Stimulated activated CD8-positive, alpha-beta memory T cell treated with anti-CD3 and anti-CD28 coated beads, Interleukin-15, amount 100 ng/mL, for 1 hour (primary cell): ENCODE measurements at places on chromosomes 6 and 20.

DNA sequence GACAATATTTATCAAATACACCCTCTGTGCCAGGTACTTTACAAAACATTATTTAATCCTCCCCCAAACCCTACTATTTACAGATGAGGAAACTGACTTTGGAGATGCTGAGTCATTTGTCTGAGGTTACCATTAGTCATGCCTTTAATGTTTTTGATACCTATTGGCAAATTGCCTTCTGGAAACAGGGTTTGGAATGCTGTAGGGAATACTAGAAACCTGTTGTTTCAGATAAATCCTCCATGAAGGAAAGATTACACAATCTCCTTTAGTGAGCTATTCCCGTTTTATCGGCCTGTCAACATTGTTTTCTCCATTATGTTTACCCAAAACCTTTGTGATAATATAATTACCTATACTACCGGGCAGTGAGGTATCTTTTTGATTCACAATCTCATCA, 93.6 kb upstream of the ADGRF1 start:
- no peak for DNase-seq

DNA sequence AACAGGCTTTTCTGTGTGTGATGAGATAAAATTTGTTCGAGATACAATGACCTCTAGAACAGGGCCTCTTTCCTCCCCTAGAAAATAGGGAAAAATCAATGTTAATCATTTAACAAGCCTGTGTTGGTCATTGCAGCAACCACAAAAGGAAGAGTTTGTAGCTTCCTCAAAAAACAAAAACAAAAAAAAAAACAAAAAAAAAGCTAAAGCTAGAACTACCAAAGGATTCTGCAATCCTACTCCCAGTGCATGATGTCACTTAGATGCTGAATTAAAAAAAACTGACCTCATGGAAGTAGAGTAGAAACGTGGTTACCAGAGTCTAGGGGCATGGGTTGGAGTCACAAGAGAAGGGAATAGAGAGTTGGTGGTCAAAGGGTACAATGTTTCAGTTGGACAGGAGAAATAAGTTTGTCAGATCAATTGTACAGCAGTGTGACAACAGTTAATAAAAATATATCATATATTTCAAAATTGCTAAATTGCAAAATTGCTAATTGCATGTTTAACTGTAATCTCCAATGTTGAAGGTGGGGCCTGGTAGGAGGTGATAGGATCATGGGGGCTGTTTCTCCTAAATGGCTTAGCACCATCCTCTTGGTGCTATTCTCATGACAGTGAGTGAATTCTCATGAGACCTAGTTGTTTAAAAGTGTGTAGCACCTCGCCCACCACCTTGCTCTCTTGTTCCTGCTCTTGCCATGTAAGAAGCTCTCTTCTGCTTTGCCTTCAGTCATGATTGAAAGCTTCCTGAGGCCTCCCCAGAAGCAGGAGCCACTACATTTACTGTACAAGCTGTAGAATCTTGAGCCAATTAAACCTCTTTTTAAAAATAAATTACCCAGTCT, 163.4 kb upstream of the SIM1 start:
- no peak for DNase-seq

DNA sequence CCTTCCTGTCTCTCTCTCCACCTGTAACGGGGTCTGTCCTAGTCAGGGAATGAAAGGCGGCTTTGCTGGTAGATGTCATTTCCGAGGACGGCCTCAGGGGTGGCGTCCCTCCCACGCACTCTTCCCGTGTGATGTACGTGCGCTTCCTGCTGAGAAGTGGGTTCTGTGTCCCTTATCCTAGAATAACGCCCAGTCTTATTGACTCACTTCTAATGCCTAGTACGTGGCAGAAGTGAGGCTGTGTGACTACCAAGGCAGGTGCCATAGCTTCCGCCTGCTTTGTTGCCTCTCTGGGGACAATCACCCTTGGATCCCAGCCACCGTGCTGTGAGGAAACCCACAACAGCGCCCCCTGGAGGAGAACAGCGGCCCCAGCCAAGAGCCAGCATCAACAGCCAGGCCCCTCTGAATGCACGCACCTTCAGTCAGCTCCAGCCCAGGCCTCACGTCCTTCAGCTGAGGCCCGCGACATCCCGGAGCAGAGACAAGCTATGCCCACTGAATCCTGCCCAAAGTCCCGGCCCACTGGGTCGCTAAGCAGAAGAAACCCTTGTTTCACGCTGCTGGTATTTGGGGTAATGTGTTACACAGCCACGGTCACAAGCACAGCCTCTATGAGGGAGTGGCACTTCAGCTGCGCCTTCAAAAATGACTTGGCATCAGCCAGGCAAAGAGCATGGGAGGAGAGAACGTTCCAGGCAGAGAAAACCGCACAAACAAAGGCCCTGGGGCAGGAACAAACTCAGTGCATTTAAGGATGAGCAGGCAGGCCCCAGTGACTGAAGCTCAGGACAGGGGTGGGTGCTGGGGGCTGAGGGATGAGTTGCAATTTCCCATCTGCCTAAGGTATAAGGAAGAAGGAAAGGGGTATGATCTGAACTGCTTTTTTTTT, 224.2 kb downstream of the NFATC2 start:
- peak; percentile 13 for DNase-seq

DNA sequence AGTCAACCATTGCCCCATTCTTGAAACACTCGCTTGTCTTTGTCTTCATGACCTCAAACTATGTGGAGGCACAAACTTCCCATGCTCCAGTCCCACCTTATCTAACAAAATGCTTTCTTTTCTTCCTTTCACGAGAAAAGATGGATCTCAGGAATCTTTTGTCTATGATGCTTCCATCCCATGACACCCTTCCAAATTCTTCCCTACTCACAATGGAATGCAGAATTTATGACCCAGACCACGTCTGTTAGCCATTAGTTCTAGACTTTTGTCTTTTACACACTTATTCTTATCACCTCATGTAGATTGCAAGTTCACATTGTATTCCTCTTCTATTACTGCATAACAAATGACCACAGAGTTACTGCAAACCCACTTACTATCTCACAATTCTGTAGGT, 24.2 kb upstream of the LAMP5 start:
- DNase-seq = no peak

DNA sequence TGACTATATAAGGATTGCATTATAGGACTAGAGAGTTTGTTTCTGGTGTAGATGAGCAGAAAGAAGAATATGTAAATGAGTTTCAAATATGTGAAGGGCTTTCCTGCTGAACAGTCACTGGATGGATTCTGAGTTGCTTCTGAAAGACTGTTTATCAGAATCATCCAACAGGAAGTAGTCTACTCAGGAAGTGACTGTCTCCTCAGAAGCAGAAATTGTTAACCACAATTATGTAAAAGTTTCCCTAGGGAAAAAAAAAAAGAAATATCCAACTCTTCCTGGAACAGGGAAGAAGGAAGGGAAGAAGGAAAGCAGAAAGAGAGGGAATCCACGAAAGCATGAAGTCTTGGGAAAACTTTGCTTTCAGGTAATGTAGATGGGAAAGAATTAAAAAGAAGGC, 138.9 kb downstream of the TENT5A start:
- DNase-seq = no peak

- no peak for DNase-seq
These were observed 40.6 kb downstream of the SH3BGRL2 start for GRCh38 chr6:79671600-79672266.

- peak; percentile 84 for DNase-seq
These were observed at the start of gene ATAT1 for GRCh38 chr6:30626484-30627366. TSS of gene ATAT1 (plus strand) at chr6:30626874.

DNA sequence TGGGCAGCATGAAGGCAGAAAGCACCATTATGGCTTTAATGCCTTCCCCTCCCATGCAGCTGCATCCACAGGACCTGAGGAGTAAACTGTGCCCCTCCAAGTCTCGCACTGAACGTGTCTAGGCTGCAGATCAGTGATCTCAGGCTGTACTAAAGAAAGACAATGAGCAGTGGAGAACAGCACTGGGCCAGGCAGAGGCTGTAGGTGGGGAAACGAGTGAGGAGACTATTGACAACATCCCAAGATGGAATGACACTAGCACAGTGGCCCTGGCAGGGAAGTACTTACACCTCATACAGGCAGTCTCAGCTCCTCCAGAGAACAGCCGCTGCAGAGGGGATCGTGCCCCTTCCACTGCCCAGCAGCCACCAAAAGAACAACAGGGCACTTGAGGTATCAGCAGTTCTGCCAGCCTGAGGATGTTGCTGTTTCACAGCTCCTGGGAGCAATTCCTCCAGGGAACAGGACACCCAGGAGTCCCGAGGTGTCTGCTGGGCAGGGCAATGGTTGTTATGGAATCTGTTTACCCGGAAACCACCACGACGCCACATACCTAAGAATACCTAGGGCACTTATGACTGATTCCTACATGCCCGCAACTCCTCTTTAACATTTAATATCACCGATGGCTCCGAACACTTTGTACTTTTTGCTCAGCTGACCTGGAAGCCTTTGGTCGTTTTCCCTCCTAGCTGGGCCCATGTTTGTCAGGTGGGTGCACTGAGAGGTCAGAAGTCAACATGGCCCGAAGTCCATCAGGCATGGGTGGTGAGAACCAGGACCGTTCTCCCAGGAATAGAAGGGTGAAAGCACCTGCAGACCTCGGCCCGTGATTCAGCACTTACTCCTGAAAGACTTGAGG, 79.1 kb downstream of the SLC22A23 start:
- no peak for DNase-seq

- peak; percentile 22 for DNase-seq
These were observed 28.9 kb downstream of the STX7 start for GRCh38 chr6:132483779-132484679.

DNA sequence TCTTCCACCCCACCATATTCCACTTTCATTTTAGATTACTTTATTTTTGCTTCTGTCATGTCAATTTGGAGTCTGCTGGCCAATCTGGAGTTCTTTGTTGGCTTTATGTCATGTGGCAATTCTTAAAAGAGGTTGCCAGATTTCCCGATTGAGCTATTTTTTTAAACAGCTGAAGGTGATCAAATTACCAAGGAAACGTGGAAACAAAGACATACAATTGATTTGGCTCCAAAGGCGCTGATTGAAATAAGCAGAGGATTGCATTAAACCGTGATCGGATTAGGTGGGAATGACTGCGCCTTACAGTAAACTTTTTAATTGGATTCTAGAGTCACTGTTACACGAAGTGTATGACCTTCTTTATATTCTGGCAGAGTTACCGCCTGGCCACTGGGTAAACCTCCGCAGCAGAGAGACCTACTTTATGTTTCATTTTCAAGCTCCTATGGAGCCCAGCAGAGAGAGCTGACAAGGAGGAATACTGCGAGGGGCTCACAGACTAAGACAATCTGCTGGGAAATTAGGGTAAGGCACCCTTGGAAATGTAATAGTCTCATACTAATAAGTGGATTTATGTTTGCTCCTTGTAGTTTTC, 37.9 kb downstream of the SIM1 start:
- DNase-seq = no peak

DNA sequence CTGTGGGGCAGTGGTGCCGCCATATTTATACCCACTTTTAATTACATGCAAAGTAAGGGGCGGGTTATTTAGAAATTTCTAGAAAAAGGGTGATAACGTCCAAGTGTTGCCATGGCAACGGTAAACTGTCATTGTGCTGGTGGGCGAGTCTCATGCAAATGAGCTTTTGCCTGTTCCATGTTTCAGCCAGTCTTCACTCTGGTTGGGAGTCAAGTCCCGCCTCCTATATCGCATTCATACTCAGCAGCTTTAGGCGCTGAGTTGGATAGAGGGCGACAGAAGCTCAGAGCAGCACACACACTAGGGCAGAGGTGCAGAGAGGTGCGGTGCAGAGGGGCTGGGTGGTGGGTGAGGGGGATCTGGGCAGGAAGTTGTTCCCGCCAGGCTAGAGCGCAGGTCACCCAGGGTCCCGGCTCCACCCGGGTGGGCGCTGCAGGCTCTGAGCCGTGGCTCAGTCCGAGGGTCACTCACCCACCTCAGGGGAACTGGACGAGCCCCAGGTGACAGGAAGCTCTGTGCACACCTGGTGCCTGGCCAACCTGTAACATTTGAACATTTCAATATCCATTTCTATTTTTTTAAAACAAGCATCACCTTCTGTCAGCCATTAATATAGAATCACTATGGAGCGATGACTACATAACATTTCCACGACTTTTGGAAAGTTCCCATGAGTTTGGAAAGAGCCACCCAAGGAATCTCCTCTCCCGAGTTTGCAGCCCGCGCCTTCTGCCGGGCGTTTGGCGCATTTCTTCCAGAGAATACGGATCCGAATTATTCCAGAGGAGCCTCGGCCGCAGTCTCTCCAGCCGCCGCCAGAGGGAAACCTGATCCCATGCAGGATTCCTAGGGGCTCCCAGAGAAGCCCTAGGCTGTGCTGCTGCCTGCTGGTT, 89.1 kb upstream of the PHACTR3 start:
- no peak for DNase-seq

GRCh38 chr6:106159531-106159940, 73.4 kb downstream of the PRDM1 start:
- no peak for DNase-seq

DNA sequence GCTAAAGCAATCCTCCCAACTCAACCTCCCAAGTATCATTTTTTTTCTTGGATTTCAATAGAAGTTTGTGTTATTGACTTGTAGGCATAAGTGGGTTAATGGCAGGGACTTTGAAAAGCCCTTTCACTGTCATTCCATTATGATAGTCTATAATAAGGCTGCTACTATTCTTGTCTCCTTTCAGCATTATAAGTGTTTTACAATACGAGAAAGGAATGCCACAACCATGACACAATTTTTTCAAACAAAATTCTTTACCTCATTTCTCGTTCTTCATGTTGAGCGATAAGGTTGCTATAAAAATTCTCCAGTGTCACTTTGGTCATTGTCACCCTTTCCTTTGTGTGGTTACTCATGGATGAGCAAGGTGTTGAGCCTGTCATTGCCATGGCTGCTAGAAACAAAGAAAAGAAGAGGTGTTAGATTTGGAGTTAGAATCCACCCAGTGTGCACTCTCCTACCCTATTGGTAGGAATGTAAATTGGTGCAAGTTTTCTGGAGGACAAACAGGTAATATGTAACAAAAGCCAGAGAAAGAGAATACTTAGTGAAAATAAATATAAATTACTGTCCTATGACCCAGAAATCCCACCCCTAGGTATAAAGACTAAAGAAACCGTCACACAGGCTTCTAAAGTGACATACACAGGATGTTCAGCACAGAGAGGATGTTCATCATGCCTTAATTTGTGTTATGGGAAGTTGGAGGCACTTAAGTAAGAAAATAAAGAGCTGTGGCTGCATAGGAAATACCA, 7.3 kb downstream of the STK38 start:
- DNase-seq = no peak

- no peak for DNase-seq
These were observed 124.2 kb downstream of the LRRC1 start for GRCh38 chr6:53918854-53919510.

GRCh38 chr20:2840967-2841531, 504 bp downstream of the VPS16 start:
- DNase-seq = no peak

- DNase-seq = no peak
These were observed 569.8 kb downstream of the QKI start for GRCh38 chr6:163984124-163984936.

DNA sequence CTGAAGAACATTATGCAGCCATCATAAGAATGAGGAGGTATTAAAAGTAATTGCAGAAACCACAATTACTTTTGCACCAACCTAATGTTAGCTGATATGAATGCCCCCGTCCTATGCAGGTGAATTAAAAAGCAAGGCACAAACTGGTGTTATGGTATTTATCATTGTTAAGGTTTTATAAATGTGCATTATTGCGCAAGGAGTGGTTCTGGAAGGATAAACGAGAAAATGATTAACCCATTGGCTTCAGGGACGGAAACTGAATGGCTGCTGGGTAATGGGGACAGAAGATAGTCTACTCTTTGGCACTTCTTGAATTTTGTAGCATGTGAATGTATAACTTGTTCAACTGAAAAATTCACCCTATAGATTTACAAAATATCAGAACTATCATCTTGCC, 148.6 kb upstream of the SALL4 start:
- DNase-seq = no peak

- DNase-seq = no peak
These were observed 13.1 kb downstream of the PRDM1 start for GRCh38 chr6:106099235-106099537.

GRCh38 chr20:4726710-4727397, 5.1 kb downstream of the PRND start:
- no peak for DNase-seq
